GM12891 (cell line): ENCODE measurements at places on chromosomes 3 and 15.

- DNase-seq, result no peak
These were observed 299.2 kb downstream of the ADAMTS17 start for GRCh38 chr15:100042558-100042957.

DNA sequence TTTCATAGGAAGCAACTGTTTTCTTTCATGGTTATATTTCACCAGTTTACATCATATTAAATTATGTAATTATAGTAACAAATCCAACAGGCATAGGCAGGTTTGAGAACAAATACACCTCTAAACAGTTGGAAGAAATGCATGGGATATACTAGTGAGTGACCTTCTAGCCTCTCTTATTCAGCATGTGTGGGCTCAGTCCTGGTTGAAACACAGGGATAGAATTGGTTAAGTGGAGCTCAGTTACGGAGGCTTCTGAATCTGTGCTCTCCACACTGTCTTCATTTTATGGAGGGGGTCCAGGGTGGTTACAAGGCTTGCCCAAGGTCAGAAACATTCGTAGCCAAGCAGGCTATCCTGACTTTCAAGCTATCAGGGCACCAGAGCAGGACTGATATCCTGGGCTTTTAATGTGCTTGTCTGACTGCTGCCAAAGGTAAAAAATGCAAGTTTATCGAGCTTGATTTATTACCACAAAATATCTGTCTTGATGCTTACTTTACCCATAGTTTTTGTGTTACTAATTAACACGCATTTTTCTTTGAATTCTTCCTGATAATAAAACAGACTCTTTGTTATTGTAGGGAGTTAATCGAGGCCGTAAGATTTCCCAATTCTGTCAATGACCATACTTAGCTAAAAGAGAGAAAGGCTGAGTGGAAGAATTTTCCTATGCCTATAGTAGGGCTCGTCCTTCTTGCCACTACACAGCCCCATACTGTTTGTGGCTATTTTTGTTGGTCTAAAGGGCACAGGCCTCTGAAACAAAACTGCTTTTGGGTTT is 89.6 kb downstream of the FILIP1L start:
- DNase-seq, result no peak

DNA sequence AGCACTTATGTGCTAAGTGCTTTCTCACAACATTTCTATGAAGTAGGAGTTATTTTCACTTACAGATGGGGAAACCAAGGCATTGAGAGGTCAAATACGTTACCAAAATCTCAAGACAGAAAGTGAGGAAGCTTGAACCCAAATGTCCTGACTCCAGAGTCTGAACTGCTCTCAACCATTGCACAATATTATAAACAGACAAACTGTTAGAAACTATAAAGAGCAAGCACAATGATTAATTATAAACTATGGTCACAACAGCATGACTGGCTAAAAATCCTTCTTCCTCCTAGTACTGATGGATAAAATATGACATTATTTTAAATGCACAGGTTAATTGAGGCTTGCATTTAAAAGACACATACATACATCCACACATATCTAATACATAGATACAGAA is 77.9 kb upstream of the ASB14 start:
- no peak for DNase-seq

DNA sequence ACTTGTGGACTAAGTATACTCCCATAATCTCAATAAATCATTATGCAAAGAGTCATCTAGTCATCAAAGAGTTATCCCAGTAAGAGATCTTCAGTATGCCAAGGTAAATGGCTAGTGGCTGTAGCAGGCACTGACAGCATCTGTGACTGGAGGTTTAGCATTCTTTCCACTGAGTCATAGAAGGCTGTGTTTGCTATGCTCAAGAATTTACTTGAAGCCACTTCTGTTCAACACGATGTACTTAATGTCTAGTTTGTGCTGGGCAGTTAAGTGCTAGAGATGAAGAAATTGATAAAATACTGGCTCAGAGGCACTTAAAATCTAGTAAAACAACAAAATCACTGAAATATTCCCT is 13.0 kb downstream of the ZBED2 start:
- DNase-seq, result no peak

- no peak for DNase-seq
These were observed 161.4 kb upstream of the ST8SIA2 start for GRCh38 chr15:92232317-92232716.

DNA sequence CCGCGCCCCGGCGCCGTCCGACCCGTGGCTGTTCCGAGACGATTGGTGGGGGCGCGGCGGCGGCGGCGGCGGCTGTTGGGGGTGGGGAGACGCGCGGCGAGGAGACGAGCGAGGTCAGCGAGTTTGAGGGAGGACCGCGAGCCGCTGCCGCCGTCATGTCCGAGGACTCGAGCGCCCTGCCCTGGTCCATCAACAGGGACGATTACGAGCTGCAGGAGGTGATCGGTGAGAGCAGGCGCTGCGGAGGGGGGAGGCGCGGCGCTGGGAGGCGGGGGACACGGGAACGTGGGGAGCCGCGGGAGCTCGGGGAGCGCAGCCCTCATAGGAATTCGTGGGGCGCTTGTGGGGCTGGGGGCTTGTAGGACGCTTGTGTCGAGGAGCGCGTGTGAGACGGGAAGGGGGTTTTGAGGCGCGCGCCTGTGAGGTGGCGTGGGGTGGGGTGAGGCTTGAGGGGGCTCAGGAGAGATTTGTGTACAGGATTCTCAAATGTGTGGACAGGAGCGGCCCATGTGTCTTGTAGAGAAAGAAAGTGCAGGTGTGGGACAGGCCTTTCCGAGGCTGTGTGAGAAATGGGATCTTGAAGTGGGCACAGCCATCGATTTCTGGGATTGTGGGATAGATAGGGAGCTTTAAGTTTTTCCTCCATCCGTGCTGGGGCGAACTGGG is 518 bp downstream of the OXSR1 start:
- peak; percentile 35 for DNase-seq

- DNase-seq, result no peak
These were observed 16.3 kb downstream of the BHLHE40 start for GRCh38 chr3:4995500-4996053.

DNA sequence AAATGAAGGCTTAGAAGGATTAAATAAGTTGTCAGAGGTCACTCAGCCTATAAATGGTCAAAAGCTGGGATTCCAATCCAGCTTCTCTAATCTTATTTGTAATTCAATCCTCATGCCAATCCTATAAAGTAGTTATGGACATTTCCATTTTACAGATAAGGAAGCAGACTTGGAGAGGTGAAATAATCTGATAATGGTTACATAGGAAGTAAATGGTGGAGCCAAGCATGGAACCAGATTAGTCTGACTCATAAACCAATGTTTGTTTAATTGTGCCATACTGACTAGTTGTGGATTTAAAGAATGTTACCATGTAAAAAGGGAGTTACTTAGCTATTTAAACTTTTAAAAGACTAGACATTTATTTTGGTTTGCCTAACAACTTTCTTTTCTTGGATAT is 59.7 kb downstream of the KCNAB1 start:
- DNase-seq, result no peak

- DNase-seq, result peak; percentile 10
These were observed 155.6 kb downstream of the SQOR start for GRCh38 chr15:45790325-45790943.

GRCh38 chr15:34264076-34264475 is 39.3 kb downstream of the EMC4 start:
- DNase-seq, result no peak

- no peak for DNase-seq
These were observed 20.9 kb downstream of the GNB4 start for GRCh38 chr3:179430277-179430870.

DNA sequence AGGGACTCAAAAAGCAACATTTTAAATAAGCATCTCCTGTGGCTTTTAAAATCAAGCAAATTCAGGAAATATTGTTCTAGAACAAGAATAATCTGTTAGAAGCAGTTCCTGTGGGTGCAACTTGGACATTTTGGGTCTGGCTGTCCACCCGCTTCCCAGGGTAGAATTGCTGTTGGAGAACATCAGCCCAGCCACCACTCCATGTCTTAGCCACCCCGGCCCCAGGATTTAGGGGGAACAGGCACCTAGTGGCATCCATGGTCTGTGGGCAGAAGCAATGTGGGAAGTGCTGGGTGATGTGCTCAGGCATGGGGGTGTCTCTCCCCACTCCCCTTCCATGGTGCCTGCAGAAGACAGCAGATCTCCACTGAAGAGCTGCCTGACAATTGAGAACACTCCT is 162.6 kb downstream of the KLF13 start:
- DNase-seq, result no peak

- DNase-seq, result no peak
These were observed 8.6 kb downstream of the RHCG start for GRCh38 chr15:89487791-89488190.

GRCh38 chr3:104735691-104736090 is 631.0 kb upstream of the ALCAM start:
- DNase-seq, result no peak

- DNase-seq, result no peak
These were observed 80.7 kb upstream of the ZNF280D start for GRCh38 chr15:56813995-56814394.

DNA sequence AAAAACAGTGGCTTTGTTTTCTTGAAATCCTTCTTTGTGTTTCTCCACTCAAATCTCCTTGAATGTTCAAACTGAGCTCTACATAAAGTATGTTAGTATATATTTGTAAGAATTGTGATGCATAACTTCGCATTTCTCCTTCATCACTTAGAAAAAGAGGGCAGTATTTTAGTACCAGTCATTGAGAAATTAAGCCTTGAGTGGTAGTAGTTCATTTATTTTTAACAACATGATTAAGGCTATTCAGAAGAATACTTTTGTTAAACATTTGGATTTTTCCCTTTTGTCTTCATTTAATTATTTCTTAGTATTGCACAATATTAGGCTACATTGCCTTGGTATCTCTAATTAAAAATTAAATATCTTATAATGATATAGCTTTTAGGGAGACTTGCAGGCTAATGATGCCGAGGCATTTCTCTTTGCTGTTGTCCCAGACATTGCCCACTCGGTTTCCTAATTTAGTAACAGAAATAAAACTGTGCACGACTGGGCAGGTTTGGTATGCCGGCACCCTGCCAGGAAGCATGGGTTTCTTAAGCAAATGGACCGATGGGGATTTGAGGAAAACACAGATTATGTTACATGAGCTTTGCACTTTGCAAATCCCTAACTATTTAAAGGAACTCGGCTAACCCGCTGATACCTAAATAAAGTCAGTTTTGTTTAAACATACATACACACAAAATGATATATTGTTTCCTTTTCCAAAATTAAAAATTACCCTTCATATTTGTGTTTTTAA is 54.7 kb downstream of the LRRC28 start:
- DNase-seq, result no peak

DNA sequence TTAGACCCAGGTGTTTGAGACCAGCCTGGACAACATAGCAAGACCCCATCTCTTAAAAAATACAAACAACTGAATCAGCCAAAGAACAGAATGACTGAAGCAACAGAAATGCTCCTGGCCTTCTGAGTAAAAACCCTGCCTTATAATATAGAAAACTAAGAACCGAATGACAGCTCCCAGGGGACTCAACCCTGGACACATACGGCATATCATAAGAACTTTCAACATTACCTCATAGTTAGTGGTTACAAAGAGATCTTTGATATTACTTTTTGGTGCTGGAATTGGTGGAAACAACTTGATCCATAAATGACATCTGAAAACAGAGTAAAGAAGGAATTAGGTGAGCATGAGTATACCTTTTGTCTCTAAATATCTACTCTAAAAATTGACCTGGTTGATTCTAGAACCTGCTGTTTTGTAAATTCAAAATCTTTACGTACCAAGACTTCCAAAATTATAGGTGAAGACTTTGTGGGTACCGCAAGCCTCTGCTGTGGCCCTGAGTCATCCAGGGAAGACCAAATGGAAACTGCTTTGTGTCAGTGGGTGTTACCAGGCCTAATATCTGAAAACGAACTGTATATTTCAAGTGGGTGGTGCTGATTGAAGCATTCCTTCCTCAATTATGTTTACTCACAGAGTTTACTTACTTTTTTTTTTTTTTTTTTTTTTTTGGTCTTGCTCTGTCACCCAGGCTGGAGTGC is 35.5 kb downstream of the IL5RA start:
- no peak for DNase-seq

GRCh38 chr15:100665570-100665969 is 63.2 kb downstream of the ASB7 start:
- no peak for DNase-seq

- DNase-seq, result no peak
These were observed 12.8 kb downstream of the TBC1D21 start for GRCh38 chr15:73885954-73886700.

DNA sequence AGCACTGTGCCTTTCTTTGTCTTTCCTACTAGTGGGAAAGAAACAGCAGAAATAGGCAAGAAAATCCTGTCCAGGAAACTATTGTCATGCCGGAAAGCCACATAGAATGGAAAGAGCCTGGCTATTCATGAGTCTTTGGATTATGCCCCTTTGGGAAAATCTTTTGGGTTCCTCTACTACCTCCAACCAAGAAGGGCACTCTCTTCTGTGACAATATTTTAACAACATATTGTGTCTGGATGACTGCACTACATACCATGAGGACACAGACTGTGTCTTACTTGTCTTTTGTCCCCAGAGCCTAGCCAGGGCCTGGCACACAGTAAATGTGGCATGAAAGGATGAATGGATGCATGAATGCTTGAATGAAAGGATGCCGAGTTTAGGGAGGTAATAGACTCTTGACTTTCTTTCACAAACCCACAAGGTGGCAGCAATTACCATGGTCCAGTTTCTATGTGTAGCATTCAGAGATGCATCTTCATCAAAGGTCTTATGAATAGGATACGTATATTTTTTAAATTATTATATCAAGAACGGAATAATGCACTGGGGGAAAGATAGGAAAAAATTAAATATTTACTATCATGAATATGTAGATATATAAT is 30.3 kb downstream of the ARL14 start:
- DNase-seq, result no peak

- no peak for DNase-seq
These were observed 407.2 kb upstream of the TGFBR2 start for GRCh38 chr3:30199096-30199759.

GRCh38 chr3:122916580-122916979 is 111.0 kb downstream of the SEMA5B start:
- peak; percentile 59 for DNase-seq

DNA sequence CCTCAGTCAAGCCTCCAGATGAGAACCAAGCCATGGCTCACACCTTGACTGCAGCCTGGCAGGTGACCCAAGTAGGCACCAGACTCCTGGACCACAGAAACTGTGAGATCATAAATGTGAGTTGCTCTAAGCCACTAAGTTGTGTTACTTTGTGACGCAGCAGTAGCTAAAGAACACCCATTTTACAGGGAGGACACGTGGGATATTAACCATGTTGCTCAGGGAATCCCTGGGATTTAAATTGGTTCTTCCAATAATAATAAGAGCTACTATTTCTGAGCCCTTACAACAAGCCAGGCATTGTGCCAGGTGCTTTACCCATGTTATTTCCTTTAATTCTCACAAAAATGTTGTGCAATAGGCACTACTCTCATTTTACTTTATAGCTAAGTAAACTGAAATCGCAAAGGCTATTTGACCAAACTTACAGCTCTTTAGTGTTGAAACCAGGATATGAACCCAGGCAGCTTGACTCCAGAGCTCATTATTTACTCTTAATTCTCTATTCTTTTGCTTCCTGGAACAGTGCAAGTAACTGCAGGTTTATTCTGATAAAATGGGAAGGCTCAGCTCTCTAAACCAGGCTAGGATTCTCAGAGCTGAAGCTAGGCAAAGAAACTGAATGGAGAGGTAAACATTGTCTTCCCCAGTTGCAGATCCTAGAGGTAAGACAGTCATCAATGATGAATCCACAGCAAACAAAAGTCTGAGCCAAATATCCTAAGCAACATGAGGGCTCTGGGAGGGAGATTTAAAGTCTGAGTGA is 294.4 kb downstream of the KBTBD8 start:
- no peak for DNase-seq

- no peak for DNase-seq
These were observed 77.6 kb downstream of the ZNF385D start for GRCh38 chr3:21673393-21673792.
